ENCODE measurements at places on chromosomes 6 and 20.

DNA sequence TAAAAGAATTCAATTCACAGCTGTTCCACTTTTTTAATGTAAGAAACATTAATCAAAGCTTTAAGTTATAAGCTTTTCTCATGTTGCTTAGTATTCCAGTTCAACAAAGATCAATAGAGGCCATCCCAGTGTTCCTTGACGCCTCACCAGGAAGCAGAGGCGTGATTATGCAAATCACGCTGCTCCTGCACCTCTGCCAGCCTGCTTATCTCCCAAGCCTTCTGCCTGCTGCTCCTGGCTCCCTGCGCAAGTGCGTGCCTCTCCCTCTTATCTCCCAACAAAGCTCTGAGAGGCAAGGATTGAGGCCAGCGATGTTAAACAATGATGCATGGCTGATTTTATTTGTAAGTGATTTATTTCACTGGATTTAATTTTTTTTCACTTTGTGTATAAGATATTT is 42.8 kb downstream of the INSM1 start:
- no peak for DNase-seq

DNA sequence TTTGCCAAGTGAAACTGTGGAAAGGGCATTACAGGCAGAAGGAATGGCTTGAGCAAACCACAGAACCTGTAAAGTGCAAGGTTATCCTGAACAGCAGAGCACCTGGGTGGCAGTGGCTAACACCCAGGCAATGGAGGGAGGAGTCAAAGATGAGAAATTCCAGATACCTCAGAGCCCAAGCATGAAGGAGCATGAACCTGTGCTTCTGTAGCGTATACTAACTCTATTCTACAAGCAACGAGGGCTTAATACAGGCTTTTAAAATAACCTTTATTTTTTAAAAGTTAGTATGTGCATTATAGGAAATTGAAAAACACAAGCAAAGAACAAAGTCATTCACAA is 77.0 kb downstream of the CNBD2 start:
- DNase-seq = no peak

GRCh38 chr6:10331334-10331968 is 83.4 kb downstream of the TFAP2A start:
- no peak for DNase-seq

GRCh38 chr20:36330091-36330490 is 24.0 kb downstream of the DLGAP4 start:
- no peak for DNase-seq

DNA sequence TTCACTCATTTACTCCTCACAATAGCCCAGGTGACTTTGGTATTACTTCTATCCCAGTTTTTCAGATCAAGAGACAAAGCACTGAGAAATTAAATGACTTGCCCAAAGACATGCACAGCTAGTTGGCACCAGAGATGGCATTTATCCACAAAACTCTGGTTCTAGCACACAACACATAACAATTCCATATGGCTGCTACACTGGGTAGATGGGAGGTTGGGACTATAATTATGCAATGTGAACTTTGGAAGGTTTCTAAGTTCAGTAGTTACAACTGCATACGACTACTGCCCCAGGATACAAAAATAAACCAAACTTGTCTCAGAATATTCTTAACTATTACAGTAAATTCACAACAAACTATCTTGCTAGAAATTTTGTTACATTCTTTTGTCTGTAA is 54.2 kb upstream of the MLIP start:
- DNase-seq = no peak

- no peak for DNase-seq
Measured at GRCh38 chr6:48766349-48766748, 655.4 kb upstream of the PTCHD4 start.

GRCh38 chr6:69706724-69707123 is 90.1 kb downstream of the LMBRD1 start:
- DNase-seq = no peak

GRCh38 chr6:29519291-29520010 is 31.7 kb upstream of the MAS1L start:
- DNase-seq = no peak

DNA sequence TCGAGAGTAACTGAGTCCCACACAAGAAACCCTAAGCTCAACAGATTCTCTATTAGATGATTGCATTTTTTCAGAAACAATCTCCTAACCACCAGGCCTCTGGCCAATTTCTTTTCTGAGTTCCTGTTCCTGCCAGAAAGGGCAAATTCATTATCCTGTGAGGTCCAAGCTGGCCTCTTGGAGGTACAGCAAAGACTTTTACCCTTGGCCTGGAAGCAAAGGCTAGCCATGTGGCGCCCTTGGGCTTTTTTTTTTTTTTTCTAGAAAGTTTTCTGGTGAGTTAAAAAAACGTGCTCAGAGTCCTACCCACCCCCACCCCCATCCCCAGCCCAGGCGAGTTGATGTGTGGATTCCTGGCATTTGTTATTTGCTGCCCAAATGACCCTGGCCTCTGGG is 59.0 kb upstream of the EEF1A1 start:
- no peak for DNase-seq

- DNase-seq = no peak
Measured at GRCh38 chr20:1926237-1926636, 31.0 kb downstream of the SIRPA start.

- DNase-seq = no peak
Measured at GRCh38 chr6:88569959-88570358, 393.5 kb downstream of the RNGTT start.

GRCh38 chr6:20800229-20800628 is 266.0 kb downstream of the CDKAL1 start:
- no peak for DNase-seq

DNA sequence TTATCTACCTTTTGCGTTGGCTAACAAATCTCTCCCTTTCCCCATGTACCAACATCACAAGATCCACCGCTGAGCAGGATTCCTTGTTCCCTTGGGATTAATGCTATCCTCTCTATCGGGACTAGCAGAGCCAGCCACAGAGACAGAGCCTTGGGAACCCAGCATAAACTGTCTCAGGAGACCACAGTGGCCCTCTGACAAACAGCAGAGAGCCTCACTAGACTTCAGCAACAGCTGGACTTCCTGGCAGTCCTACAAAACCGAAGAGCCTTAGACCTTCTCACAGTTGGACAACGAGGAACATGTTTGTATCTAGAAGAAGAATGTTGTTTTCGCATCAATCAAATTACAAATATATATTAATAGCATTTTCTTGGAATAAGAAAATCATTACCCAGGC is 39.6 kb upstream of the POU5F1 start:
- DNase-seq = no peak

DNA sequence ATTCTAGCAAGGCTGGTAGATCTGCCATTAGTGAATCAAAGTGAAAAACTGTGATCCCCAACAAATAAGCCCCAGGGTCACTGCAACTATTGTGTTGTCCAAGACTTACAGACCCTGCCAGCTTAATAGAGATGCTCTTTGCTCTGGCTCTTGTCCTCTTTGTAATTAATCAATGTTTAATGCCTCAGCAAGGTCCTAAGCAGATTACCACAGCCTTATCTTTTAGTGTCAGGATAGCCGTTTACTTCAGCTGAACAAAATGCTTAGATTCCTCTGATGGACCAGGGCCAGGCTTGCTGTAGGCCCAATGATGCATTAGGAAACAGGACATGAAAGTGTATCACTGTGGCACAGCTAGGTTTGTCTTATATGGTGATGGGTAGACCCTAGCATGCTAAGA is 353.3 kb downstream of the HACE1 start:
- DNase-seq = no peak

GRCh38 chr6:34300332-34300751 is 51.5 kb upstream of the SMIM29 start:
- DNase-seq = no peak
